ENCODE measurements at places on chromosomes 7 and 10.

DNA sequence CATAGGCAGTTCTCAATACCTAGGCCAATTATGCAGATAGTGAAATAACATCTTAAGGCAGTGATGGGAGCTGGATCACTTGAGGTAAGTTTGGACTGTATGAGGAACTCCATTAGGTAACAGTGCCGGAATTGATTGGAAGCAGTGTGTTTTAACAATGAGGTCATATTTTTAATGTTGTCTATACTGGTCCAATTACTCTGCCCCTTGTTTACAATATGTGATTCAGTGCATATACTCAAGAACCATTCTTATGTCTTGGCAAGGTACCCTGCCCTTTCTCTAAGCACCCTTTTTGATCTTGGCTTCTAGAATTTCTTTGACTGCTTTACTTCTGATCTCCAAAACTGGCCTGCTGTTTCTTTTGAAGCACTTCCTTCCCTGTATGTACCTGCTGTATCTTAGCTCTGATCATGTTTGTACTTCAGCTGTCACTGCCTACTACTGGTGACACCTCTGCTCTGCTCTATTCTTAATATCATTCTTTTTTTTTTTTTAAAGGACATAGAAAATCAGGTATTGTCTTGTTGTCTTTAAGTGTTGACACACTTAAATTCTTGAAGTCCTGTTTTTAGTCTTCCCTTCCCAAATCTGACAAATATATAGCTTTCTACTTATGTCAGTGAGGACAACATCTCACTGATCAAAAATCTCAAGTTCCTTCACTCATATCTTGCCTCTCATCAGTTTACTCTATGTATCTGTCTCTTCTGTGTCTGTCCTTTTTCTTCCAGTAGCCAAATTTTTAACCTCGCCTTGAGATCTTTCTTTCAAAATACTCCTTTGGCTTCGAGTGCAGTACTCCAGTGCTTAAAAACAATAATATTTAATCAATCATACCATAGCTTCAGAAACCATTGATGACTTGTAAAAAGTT lies 46.4 kb upstream of the RPA3 start:
- DNase-seq = no peak

GRCh38 chr7:51045319-51046102 lies 262.8 kb upstream of the GRB10 start:
- DNase-seq = peak; percentile 94

GRCh38 chr7:66140924-66141323 lies 26.3 kb downstream of the CRCP start:
- DNase-seq = peak; percentile 77

DNA sequence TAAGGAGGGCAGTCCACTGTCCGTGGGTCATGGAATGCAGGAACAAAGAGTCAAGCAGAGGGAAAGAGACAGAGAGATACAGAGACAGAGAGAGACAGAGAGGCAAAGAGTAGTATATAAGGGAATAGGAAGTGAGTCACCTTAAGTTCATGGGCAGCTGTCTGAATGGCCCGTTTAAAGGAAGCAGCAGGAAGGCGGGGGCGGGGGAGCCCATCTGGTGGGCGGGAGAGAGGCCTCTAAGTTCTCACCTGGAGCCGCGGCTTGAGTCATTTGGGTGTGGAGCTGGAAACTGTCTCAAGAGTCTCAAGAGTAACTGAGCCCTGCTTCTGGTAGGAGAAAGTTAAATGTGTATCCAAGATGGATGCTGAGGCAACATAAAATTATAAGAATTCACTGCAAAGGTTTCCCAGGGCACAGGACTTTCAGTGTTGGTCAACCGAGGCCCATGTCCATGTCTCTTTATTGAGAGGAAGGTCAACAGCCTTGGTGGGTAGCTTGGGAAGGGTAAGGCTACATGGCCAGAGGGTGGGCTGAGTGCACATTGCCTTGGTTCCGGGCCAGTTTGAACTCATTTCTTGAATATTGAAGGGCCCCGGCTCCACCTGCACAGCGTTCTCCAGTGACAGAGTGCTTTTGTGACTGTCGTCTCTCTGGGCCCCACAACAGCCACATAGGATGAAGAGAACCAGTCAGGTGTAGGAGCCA lies 85.5 kb upstream of the CACUL1 start:
- DNase-seq = peak; percentile 34

- DNase-seq = no peak
Measured at GRCh38 chr10:124450012-124450782, at the start of gene NKX1-2. Gene NKX1-2 (minus strand): TSS chr10:124450035. CDS start chr10:124449943, 92 bp downstream.

DNA sequence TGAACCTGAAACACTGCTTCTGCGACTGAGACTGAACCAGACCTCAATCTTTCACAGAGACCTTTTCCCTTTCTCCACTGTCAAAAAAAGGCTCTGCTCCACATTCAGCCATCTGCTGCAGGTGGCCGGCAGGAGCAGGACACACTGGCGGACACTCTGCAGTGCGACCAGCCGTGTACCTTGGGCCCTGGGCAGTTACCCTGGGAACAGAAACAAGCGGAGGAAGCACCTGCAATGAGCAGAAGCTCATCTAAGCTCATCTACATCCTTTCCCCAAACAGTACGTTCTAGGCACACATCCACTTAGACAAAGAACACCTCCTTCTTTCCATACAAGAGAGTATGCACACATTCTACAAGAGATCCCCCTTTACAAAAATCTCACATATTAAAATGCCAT lies 22.8 kb downstream of the VOPP1 start:
- DNase-seq = no peak

DNA sequence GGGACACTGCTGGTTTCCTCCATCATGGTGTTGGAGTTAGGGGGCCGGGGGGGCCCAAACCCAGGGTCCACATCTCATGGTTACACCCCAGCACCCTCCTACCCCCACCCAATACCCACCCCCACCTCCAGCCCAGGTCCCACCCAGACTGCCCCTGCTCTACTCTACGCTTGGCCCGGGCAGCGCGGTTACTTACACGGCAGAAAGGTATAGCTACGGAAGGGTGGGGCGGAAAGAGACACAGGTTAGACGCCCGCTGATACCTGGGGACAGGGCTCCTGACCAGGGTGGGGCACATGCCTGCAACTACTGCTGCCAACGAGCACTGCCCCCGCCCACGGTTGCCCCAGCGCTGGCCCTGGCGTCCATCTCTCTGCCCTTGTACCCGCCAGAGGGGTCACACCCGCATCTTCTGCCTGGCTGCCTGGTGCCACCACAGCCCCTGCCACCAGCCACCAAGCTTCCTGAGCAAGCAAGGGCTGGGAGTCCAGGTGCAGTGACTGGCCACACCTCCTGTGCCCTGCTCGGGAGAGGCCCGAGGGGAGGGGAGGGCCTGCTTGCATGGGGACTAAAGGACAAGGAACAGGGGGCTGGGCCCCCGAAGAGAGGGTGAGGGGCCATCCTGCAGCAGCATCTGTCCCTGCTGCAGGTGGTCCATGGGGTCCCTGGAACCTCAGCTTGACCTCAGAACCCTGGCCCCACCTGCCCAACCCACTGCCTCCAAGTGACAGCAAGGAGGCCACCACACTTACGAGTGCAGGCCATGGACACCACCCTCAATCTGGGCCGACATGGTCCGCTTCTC lies 16.1 kb downstream of the IMPDH1 start:
- DNase-seq = no peak

DNA sequence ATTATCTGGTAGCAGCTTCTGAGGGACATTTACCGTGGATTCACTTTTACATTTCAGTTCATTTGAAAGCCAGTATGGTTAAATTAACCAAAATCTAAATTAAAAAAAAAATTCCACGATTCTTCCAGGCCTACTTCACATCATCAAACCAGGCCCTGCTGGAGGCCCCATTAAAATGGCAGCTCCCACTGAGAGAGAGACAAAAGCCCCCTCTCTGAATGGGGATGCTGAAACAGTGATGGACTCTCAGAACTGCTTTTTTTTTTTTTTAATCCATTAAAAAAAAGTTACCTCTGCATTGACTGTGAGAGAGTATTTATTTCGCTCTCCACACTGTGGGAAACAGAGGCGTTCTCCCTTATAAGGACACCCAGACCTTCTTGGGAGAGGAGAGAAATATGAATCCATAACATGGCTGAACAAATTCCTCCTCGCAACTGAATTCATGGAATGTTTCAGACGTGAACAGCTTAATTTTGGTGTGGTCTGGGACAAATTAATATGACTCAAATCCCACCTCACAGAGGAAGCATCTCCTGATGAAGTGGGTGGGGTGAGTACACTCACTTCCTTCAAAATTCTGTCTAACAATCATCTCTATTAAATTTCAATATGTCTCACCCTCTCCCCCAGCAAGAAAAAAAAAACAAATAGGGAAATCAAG lies 73.5 kb downstream of the SAMD9 start:
- DNase-seq = peak; percentile 59

DNA sequence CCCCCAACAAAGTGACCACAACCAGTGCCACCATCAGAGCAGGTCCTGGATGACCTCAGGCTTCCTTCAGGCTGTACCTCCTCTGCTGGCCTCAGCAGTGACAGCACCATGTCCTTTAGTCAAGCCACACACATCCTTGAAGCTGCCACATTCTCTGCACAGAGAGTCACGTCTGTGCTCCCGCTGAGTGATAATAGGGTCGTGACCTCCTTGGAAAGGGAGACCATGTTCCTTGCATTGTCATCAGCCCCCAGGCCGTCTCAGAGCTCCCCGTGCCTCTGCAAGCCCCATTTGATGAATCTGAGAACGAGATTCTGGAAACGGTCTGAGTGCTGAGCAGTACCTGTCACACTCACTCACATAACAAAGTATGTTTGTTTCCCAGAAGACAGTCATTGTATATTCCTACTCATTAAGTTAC lies 106.5 kb upstream of the PRR15 start:
- DNase-seq = no peak

GRCh38 chr7:154965014-154965413 lies 37.9 kb downstream of the PAXIP1 start:
- DNase-seq = no peak

DNA sequence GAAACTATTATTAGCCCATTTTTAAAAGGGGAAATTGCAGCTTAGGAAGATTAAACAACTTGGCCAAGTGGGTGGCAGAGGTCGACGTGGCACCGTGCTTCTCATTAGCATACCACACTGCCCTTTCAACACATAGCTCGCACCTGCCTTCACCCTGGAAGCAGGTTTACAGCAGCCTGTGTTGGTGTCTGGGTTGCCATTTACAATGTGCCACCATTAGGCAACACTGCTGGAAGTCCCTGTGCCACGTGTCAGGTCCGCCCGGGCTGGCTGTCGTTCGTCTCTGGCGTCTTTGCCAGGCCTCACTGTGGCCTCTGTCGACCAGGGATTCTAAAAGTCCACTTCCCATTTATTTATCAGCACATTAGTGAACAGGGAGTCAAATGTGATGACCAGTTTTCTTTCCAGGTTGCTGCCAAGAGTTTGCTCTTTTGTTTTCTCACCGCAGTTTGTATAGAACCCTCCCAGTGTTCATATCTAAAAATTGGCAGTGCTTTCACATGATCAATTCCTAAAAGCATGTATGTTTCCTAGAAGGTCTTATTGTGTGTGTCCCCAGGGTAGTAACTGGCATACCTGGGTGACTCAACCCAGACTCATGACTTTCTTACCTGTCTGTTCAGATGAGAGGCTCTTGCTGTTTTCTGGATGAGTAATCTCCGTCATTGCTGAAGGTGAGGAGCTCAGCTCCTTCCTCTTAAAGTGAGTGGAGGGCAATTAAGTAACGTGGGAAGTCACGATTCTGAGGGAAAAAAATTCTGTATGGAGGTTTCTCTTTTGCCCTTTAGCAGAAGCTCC lies 9.2 kb downstream of the INSIG1 start:
- DNase-seq = no peak
